ENCODE measurements at places on chromosomes 2 and 18.

GRCh38 chr2:45458909-45459563 is 152.0 kb downstream of the SRBD1 start:
- DNase-seq = no peak

- DNase-seq = no peak
Measured at GRCh38 chr18:79529296-79529695, 133.6 kb downstream of the NFATC1 start.

DNA sequence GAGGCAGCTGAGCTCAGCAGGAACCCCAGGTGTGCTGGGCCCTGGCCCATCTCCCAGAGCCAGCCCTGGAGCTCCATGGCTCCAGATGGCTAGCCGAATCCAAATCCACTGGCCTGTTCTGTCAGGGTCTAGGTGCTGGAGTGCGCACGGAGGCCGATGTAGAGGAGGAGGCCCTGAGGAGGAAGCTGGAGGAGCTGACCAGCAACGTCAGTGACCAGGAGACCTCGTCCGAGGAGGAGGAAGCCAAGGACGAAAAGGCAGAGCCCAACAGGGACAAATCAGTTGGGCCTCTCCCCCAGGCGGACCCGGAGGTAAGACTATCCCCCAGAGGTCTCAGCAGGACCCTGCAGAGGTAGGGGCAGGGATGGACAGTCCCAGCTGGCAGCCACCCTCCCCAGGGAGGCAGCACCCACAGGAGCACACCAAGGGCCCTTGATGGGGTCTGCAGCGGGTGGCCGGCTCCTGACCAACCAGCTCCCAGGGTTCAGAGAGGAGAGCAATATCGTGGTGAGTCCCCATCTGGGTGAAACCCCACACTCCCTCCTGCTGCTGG is 26.1 kb upstream of the PRLH start:
- no peak for DNase-seq

GRCh38 chr2:29219374-29219773 is 104.2 kb downstream of the CLIP4 start:
- DNase-seq = no peak

DNA sequence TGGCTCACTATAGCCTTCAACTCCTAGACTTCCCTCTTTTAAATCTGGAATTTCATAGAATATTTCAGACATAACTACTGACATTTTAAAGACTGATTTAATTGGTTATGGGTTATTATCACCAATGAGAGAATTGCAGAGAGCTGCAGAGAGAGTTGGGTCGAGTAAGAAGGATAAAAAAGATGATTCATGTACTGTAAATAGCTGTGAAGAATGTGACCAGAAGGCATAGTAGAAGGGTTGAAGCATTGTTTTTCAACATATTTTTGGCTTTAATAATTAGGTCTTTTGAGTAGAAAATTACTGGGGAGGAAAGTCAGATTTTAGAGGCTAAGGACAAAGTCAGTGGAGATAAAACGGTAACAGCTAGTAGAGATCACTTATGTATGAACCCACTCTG is 503.2 kb upstream of the SLC8A1 start:
- DNase-seq = no peak

DNA sequence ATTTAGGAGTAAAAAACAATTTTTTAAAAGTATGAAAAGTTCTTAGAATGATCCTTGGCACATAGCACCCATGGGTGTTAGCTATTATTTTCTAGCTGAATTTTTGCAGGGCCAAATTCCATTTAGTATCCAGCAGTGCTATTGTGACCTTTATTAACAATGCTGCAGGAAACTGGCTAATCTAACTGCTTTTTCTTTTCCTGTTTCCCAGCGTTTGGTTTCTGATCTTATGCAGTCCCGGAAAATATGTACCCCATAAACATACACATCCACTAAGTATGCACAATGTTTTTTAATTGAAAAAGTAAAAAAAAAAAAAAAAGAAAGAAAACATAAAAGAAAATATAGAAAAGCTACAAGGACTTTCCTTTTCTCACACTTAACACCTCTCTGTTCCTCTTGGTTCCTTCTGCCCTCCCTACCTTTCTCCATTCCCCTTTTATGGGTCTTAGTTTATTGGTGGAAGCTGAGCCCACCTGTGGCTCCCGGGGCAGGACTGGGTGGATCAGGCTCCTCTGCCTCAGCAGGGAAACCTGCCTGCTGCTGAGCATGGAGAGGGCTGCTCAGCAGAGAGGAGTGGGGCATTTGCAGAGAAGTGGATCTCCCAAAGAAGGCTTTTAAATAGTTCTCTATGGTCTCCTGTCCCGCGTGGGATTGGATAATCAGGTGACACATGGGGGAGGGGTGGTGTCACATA is 9.3 kb upstream of the SLC16A14 start:
- DNase-seq = no peak

- peak; percentile 40 for DNase-seq
Measured at GRCh38 chr2:127700527-127701192, 637 bp upstream of the SFT2D3 start.

DNA sequence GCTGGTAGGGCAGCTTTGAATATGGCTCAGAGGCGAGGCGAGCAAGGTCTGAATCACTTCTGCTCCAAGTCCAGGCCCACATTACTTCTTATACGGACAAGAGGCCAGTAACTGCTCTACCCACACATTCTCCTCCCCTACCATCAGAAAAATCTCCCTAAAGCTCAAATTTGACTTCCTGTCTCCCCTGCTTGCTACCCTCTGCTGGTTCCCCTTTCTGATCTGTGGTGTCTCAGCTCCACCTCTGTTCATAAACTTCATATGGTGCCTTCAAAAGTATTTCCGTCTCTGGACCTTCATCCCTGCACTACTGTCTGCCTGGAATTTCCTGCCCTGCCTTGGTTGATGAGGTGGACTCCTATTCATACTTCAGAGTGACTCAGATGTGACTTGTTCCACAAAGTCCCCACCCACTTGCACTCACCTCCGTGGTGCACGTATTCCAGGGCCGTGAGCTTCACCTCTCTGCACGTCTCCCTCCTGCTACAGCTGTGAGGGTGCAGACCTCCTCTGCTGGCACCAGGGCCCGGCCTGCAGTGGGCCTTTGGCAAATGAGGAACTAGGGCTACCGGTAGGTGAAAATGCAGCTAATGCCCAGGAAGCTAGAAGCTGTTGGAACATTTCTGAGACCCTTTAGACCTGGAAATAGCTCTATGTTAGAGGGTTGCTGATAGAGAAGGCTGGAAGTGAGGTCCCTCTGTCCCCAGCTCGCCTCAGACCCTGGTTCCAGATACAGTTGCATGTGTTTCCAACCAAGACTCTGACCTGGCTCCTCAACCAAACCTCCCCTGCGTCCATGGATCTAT is 24.6 kb upstream of the KCMF1 start:
- peak; percentile 51 for DNase-seq

DNA sequence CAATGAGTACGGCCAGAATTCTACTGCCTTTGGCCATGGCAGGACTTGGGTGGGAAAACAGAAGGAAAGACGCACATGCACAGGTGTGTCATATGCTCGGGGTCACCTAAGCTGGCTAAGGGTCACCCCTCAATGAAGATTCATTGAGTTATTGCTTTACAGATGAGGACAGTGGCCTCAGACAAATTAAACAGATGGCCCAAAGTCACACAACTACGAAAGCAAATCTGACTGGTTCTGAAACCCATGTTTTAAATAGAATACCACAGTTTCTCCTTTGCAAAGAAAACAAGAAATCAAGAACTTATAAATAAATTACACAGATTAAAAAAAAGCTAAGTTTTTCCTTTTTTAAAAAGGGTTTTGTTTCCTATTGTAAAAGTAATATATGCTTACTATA is 70.5 kb downstream of the ID2 start:
- no peak for DNase-seq

GRCh38 chr18:10032331-10033015 is 118.7 kb downstream of the VAPA start:
- DNase-seq = peak; percentile 5

DNA sequence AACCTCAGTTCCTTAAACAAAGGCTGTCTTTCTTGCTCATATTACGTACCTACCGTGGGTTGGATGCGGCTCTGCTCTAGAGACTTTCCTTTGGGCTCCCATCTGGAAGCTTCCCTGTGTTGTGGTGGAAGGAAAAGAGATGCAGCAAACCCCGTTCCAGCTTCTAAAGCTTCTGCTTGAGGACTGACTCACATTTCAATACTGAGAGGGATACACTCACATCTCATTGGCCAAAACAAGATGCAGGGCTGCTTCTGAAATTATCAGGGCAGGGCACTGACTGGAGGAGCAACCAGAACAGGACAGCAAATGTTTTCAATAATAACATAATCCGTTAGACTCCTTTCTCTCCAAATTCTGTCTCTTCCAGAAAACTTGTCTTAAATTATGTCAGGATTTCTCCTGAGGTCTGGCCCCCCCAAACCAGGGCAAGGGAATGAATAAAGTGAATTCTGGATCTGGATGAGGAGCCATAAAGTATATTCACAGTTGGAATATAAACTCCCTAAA is 4.5 kb upstream of the MYO5B start:
- no peak for DNase-seq

DNA sequence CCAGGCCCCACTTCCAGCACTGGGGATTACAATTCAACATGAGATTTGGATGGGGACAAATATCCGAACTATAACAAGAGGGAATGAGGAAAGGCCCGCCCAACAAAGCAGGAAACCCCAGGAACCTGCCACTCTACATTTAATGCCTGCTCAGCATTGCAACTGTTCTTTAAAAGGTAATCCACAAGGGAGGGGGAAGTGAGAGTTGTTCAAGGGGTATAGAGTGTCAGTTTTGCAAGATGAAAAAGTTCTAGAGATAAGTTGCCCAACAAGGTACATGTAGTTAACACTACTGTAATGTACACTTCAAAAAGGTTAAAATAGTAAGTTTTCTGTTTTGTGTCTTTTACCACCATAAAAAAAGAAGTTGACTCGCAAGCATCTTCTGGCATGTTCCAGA is 137.6 kb downstream of the MBD2 start:
- no peak for DNase-seq

DNA sequence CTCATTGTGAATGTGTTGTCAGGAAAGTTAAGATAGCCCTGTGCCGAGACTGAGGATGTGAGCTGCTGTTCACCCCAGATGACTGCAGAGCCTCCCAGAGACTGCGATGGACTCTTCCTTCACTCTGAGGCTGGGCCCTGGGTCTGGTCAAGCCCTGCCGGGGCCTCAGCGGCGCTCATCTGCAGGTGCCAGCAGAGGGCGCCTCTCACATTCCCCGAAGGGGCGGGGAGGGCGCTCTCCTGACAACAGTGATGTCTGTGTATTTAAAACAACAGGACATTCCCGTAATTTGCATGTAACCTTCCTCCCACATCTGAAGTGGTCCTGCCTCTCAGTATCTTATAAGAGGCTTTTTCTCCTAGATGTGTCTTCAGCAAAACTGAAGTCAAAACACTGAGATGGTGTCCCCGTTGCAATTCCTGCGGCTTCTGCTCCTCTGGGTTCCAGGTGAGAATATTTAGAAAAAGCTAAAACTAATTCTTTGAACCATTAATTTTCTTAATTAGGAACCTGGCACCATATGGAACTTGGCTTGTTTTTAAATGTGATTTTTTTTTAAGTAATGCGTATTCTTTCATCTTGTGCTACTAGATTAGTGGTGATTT is 1377.9 kb downstream of the RPIA start:
- DNase-seq = no peak

- no peak for DNase-seq
Measured at GRCh38 chr2:41079011-41079410, 627.1 kb upstream of the SLC8A1 start.

GRCh38 chr2:85145116-85145820 is 12.1 kb downstream of the TCF7L1 start:
- no peak for DNase-seq

- no peak for DNase-seq
Measured at GRCh38 chr2:235278771-235279355, 215.0 kb upstream of the AGAP1 start.

- no peak for DNase-seq
Measured at GRCh38 chr2:108858894-108859293, 72.3 kb downstream of the CCDC138 start.

- DNase-seq = no peak
Measured at GRCh38 chr2:220847006-220847405, 725.1 kb downstream of the EPHA4 start.

- no peak for DNase-seq
Measured at GRCh38 chr2:20620696-20621365, 30.1 kb downstream of the HS1BP3 start.

DNA sequence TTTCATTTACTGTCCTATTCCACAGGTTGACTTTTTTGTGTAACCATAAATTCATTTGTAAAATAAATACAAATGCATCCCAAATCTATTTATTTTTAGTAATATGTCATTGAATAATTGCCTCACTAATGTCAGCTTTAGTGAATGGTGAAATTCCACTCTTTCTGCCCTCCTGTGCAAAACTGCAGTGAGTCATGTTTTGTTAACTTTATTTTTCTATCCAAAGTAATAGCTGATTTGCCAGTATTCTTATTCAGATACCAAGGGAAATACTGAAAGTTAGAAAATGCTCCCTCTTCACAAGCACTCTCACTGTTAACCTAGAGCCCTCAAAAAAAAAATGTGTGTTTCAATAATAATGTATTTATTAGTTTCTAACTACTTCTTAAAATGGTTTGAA is 322.8 kb downstream of the RIT2 start:
- DNase-seq = no peak

DNA sequence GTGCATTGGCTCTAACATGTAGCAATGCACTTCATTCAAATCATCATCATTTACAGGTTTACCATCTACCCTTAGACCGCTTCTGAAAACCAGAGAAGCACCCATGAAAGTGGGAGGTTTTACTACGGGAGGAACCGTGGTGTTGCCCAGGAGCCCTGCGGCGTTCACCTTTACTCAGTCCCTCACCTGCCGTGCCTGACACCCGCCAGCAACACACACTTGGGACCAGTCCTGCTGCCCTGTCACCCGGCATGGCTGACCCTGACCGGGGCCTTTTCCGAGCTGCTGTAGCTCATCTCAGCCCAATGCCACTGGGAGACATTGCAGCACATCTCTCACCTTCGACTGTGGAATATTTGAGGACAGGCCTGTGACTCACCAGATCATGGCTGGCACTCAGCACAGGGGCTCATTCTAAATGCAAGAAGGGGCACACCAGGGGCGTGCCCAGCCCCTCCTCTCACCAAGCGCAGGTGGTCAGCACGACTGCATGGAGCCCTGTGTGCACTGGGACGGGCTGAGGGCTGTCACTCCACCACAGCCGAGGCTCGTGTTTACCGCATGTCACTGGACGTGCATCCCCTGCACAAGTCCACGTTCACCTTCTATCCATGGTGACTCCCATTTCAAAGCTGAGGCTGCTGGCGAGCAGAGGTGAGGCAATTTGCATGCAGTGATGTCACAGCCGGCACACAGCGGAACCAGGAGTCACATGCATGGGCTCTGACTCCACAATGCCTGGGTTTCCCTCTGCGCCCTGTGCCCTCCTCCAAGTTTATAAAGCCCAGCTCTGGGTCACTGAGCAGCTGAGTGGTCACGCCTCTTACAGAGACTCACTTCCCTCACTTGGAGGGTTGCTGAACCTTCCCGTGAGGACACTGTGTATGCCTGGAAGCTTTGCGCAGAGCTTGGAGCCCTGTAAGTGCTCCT is 76.7 kb upstream of the SNTG2 start:
- no peak for DNase-seq

Data from CD4-positive, alpha-beta T cell treated with Interleukin-4 for 1 hour (primary cell).